ENCODE measurements at places on chromosomes 3 and 15.
A peak's percentile ranks its signal among the peaks of the same experiment; 100 is the strongest.

DNA sequence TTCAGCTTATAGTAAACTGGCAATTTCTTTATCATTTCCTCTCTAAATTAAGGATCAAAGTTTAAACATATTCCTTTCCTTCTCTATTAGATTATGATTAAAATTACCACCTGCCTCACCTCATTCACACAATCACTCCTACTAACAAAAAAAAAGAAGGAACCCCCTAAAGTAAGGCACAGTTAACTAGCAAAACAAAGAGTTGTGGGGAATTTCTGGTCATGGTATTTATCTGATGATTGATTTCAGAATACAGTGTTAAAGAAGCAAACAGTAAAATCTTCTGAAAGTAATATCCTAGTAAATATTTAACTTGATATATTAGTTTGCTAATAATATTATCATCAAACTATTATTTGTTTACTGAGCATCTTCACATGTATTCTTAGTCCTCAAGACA lies 8.8 kb downstream of the GBE1 start:
- no peak for DNase-seq

GRCh38 chr15:57476533-57476975 lies 100.2 kb downstream of the CGNL1 start:
- DNase-seq, result peak; percentile 37

- peak; percentile 28 for DNase-seq
These were observed 20.3 kb upstream of the TNIK start for GRCh38 chr3:171480526-171480925.

DNA sequence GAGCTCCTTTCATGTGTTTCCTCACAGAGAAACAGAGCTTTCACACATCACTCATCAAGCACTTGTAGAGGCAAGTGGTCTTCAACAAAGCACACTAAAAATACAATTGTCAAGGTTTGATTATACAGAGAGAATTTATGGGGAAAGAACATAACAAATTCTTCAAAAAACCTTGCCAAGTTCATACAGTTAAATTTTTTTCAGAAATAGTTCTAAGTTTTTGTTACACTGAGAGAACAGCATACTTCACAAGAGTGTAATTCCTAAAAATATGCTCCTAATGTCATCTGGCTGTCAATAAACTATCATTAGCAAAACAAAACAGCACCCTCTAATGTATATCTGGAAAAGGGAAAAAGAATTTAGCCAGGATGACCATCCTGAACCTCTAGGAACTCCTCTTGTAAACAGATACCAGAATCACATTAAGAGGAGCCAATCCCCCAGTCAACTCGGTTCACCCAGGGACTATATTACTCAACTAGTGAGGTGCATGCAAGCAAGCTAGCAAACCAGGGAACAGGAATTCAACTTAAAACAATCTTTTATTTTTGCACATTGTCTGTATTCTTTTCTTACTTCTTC lies 63.3 kb downstream of the RAD18 start:
- DNase-seq, result no peak
